ENCODE measurements at places on chromosomes 1 and 21.

- DNase-seq: peak; percentile 31
These were observed 8.3 kb upstream of the RNF19B start for GRCh38 chr1:32972814-32973428.

DNA sequence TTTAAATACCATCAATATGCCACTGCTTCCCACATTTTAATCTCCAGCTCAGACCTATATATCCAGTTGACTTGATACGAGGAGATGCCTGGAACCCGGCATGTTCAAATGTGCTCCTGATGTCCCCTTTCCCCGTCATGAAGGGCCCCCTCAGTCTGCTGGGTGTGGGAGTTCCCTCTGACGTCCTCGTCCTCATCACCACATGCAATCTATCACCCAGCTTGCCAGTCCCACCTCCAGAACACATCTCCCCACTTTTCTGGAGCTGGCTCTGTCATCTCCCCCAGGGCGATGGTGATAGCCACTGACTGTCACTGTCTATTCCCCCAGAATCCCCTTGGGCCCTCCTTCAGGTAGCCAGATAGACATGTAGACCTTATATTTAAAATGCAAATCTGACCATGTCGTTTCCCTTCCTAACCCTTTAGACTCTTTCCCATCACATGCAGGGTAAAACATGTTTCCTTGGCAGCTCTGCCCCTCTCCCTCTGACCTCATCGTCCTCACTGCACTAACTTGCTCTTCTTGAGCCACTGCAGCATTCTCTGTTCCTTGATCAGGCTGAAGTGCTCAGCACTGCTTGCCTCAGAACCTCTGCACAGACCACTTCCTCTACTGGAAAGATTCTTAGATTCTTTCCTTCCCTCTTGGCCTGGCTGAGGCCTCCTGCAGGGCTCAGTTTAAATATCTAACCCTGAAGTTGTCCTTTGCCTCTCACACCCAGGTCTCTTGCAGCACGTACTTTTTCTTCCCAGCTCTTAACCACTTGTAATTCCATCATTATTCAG, 7.4 kb downstream of the AZIN2 start:
- no peak for DNase-seq

DNA sequence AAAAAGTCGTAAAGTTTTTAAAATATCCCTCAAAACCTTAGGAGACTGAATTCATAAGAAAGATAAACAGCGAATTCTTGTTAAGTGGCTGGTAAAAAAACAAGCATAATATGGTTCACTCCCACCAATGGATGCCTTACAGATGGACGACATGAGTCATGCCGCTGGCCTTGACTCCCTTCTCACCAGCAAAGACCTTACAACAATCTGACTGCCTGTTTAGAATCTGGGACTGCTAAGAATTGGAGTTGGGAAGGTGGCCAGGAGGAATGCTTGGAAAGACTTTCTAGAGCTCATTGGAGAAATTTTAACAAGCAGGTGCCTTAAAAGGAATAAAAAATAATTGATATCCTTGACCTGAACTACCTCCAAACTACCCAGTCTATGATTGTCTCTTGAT, 206.9 kb upstream of the FMN2 start:
- no peak for DNase-seq

- no peak for DNase-seq
These were observed 168.4 kb upstream of the C21orf91 start for GRCh38 chr21:17987382-17988101.

- DNase-seq: no peak
These were observed 60.7 kb downstream of the MORN1 start for GRCh38 chr1:2330519-2331199.

DNA sequence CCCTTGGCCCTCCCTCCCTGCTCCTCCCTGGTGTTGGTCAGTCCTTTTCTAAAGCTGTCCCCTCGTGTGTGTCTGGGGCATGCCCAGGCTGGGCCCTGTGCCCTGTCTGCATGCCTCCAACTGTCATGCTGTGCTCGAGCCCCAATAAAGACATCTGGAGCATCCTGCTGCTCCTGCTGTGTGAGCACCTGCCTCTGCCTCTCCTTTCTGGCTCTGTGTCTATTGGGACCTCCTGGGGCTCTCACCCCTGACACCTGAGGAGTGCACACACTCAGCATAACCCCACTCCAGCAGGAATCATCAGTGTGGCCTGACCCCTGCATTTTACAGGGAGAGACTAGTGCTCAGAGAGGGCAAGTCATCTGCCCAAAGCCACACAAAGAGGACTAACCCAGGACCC, 23.7 kb downstream of the KCNC4 start:
- no peak for DNase-seq

GRCh38 chr1:58406301-58407071, 140.0 kb downstream of the OMA1 start:
- DNase-seq: no peak

GRCh38 chr1:74592580-74593355, 80.4 kb upstream of the LRRC53 start:
- no peak for DNase-seq

DNA sequence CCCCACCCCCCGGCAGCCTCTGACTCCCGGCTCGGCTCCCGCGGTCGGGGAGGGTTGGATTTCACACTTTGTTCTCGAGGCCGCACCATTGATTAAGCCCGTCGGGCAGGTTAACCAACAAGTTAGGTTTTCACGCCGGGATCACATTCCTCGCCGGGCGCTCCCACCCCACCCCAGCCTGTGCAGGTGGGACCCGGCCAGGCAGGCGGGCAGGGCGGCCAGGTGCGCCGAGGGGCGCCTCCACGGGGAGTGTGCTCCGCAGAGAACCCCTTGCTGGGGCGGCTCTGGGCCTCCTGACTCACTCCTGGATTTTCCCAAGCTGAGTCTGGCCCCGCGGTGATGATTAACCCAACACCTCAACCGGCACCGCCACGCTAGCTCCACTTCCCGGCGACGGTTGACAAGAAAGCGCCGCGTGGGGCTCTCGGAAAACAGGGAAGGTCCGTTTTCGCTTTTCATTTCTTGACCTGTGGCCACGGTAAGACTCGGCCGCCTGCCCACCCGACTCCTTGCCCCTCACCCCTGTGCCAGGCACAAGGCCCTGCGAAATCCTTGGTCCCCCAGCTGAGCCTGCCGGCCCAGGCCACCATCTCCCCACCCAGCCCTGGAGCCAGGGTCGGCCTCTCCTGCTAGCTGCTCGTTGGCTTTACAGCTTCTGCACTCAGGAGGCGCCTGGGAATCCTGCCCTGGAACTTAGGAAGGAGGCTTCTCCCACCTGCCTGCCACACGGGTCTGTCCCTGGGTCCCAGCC, 8.8 kb upstream of the TTLL10 start:
- no peak for DNase-seq

DNA sequence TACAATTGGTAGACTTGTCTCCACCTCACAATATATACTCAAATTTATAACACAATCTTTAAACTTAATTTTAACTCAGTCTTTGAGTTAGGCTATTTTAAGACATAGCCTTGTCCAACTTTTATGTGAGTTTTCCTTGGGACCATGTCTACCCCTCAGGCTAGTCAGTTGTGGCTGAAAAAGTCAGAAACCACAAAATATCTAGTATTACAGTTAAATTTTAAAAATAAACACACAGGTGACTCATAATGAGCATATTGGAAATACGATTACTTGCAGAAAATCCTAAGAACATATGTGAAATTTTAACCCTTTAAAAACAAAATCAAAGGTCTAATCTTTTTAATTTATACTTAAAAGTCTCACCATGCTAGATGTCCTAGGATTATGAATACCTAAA, 4.8 kb upstream of the ASB17 start:
- DNase-seq: no peak

DNA sequence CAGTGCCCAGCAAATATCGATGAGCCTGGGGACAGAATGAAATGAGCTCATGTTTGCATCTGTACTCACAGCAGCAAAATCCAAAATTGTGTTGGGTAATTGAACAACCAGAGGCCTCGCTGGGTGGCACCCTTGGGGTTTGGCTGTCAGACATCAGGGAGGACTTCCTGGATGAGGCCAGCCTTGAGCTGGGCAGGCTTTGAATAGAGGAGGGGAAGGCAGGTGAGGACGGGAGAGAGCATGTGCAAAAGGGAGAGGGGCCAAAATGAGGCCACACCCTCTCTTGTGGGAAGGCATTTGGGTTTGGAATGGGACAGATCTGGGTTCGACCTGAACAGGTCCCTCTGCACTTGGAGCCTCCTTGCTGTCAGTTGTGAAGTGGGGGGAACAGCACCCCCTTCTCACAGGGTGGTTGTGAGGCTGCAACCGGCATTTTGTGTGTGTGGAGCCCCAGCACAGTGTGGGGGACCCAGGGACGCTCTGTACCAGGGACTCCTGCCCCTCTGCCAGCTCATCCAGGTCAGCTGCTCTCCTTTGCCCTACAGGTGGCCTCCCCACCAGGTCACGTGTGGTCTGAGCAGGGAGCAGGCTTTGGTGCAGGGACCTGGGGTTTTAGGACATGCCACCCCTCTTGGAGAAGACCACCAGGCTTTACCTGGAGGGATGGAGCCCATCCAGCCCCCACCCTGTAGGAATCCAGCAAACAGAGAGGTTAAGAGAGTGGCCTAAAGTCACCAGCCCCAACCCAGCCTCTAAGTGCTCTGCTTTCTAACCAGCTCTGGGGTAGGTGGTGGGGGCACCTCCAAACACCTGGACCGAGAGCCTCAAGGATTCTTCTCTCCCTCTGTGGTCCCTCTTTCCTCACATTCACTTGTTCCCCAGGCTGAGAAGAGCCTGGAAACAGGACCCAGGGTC, 521.8 kb downstream of the PTPRU start:
- no peak for DNase-seq

DNA sequence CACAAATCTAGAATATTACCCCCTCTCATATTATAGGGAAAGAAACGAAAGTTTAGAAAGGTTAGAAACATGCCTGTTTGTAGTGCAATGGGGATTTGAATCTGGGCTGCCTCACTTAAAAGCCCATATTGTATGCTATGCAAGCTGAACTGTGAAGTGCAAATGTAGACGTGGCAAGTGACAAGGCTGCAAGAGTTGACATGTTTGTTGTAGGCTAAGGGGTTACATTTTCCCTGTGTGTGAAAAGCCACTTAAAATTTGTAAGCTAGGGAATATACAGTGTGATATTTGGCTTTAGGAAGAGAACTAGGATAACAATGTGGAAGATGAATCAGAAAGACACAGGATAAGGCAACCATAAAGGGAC, 29.0 kb downstream of the WDR26 start:
- no peak for DNase-seq

GRCh38 chr1:99814373-99814900, 35.7 kb upstream of the AGL start:
- no peak for DNase-seq

GRCh38 chr1:109488201-109488600, 4.5 kb downstream of the ATXN7L2 start:
- DNase-seq: no peak

DNA sequence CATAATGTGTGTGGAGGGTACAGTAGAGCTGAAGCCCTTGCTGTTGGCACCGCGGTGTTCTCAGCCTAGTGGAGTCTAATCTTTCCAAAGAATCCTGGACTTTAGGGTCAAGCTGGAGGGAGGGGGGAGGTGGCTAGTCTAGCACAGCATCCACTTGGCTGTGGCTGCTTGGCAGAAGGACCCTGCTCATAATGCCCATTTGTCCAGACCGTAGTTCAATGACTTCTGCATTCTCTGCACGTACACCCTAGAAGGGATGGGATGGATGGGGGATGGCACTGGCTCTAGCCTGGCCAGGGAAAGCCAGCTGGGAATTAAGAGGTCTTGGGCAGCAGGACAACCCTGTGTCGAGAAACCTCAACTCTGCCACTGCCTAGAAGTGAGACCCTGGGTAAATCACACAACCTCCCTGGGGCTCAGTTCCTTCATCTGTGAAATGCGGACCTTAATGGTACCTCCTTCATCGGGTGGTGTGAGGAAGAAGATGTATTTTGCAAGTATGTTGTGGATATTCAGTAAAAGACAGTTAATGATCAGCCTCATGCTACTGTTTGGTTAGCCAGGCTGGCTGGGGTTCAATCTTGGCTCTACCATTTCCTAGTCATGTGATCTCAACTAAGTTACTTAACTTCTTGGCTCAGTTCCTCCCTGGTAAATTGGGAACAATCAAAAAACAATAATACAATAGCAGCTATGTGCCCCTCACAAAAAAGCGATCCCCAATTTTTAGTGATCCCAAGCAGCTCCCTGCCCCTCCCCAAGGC, 27.2 kb upstream of the CLIC4 start:
- DNase-seq: no peak

DNA sequence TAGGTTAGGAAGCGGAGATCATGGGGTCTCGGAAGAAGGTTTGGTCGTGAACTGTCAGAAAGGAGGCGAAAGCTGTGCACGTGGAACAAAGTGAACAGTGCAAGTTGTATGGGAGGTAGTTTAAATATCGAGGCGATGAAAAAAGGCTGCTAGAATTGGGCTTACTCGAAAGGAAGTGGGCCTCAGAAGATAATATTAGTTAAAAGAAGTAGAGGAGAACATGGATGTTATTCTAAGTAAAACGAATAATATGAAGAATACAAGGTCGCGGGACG, 571 bp downstream of the WDR3 start:
- no peak for DNase-seq

DNA sequence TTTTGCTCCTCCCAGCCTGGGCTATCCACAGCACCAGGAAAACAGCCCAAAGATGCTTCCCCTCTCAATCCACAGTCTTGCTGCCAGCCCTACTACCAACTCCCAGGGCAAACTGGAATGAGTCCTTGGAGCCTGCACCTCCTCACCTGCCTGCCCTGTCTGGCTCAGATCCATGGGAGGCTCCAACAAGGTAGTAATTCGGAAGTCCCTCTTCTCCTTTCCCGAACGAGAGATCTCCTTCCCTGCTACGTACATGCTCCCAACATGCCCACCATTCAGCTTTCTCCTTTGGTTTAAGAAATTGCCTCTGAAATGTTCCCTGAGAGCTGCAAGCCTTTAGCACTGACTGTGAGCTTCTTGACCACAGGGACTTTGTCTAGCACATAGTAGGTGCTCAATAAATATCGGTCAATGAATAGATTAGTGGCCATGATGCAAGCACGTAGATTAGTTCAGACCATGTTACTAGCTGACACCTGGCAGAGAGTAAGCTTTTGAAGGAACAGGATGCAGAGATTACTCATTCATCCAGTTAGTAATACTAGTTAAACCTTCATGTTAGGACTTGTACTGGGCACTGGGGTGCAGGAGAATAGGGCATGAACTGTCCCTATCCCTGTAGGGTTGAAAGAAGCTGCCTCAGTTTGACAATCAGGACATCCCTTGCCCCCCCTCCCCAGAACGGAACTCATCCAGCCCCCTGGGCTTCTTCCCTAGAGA, 80.1 kb downstream of the DISP3 start:
- DNase-seq: no peak

- no peak for DNase-seq
These were observed 107.1 kb downstream of the NIBAN1 start for GRCh38 chr1:184866991-184867788.

DNA sequence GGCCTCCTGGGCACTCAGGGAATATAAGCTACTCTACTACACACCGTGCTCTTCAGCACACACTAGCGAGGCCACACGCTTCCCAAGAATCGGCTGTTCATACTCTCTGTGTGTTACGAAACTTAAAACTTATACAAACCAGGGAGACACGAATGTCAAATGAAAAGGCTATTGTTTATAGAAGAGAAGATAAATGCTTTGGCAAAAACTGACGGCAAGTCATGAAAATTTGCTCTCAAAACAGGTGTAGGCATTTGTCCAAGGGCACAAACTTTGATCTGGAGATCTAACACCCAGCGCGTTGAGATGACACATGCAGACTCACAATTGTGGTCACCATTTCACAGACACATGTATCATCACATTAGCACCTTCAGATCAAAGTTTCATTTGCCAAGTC, 46.1 kb downstream of the USP48 start:
- DNase-seq: no peak

Measured in NCI-H187 treated with DMSO at 0.1 percent for 48 hours (cell line).